IMR-90 (cell line): ENCODE measurements at places on chromosomes 5 and 9. TPM values are rescaled to one million over a fixed set of nuclear protein-coding genes. Genes with fewer than 3 reads are reported as not detected.

- DNase-seq, result peak; percentile 37
These were observed 1.3 kb downstream of the NIPBL start for GRCh38 chr5:36877667-36878391.

- no peak for DNase-seq
These were observed 59.2 kb upstream of the NR4A3 start for GRCh38 chr9:99762470-99762869.

FREM1 gene
- under 0.01 TPM in 1 of 2 replicates, not detected in the other for total RNA-seq

- DNase-seq, result peak; percentile 94
These were observed 335.8 kb upstream of the DAB2 start for GRCh38 chr5:39760385-39761198.

GRCh38 chr5:96331681-96332361 lies 101.2 kb downstream of the PCSK1 start:
- no peak for DNase-seq

GRCh38 chr9:110744715-110745384 lies 76.3 kb downstream of the MUSK start:
- peak; percentile 98 for DNase-seq

MYOT gene
- total RNA-seq, result not detected in 2 replicates

NKD2 gene
- not detected in 2 replicates for total RNA-seq

DNA sequence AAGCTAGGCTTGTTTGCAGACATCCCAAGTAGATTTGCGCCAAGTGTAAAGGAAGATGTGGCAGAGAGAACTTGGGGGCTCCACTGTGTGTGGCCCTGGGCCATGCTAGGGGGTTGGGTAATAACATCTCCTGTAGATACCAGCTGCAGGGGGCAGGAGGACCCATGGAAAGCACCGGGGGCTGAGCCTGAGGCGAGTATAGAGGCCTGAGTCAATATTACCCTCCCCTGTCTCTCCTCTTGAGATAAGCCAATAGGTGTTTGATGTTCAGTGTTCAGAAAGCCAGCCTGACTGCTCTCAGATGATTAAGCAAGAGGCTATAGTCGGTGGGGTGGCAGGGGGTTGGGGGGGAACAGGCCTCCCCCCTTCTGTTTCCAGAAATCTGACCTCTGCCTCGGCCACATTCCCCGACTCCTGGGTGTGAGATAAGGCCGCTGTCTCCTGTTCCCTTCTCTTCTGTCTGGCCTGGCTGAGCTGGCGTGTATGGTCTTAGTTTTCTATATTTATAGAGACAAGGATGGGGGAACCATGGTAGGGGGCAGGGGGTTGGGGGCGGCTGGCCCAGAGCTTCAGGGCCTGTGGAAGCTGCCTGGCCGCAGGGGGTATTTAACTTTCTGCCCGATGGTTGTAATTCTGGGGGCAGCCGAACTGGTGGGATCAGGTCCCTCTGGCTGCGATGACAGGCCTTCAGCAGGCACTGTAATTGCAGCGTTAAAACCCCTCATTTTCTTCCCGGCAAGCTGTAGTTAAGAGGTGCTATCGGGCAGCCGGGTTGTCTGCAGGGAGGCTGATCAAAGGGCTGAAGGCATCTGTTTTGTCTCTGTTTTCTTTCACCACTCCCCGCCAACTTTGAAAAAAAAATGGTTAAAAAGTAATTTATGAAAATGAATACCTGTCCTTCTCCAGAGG lies 292.0 kb downstream of the NSG2 start:
- DNase-seq, result no peak

IL5 gene
- total RNA-seq, result not detected in 2 replicates

GRCh38 chr5:132497488-132497997 lies 7.0 kb upstream of the IRF1 start:
- peak; percentile 95 for DNase-seq

GRCh38 chr9:125586172-125586511 lies 120.9 kb downstream of the MAPKAP1 start:
- no peak for DNase-seq

- peak; percentile 41 for DNase-seq
These were observed 14.4 kb upstream of the TMOD1 start for GRCh38 chr9:97487107-97487506.

DNA sequence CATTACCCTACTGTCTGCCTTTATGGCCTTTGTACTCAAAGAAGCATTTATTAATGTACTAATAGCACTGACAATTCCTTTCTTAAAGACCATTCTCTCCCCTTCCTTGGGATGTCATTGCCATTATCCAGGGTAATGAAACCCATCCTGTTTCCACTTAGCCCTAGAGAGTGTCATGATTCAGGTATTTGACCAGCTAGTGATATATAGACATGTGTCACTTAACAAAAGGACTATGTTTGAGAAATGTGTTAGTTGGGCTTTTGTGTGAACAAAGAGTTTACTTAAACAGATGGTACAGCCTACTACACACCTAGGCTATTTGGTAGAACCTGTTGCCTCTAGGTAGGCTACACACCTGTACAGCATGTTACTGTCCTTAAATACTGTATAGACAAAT lies 2.0 kb downstream of the ATP6V0E1 start:
- DNase-seq, result no peak

GRCh38 chr5:168315416-168316138 lies 24.1 kb downstream of the WWC1 start:
- DNase-seq, result no peak

SHB gene
- 6.1 and 7.8 TPM in 2 replicates for total RNA-seq

DNA sequence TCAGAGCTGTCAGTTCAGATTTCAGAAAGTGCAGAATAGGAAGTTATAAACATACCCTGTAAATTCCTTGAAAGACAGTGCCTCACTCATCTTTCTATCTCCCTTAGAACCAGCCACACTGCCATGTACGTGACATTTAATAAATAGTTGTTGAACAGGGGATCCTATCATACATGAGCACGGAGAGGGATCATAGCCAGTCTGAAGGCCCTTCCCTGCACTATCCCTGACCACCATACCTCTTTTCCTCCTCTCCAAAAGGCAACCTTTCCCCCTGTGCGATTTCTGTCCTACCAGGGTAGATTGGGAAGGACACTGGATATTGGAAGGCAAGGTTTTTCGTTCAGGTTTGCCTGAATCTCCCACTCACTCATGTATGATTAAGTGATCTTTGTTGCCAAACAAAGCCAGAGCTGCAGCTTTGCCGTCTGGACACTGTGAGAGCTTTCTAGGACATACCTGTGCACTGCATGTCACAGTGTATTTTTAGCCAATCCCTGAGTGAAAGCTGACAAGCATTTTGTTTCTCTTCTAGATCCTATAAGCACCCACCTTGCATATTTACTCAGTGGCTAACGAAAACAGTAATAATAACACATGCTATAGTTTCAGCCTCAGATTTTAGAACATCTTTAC lies 986.5 kb upstream of the WWC1 start:
- DNase-seq, result no peak

- DNase-seq, result peak; percentile 17
These were observed 346.7 kb downstream of the EFNA5 start for GRCh38 chr5:107324071-107324470.

CDKN2A gene
- total RNA-seq, result 11.3 and 17.5 TPM in 2 replicates

- DNase-seq, result no peak
These were observed 14.8 kb upstream of the PHYHD1 start for GRCh38 chr9:128905964-128906363.

- peak; percentile 24 for DNase-seq
These were observed 181.1 kb downstream of the KDM4C start for GRCh38 chr9:6938873-6939272.

DNA sequence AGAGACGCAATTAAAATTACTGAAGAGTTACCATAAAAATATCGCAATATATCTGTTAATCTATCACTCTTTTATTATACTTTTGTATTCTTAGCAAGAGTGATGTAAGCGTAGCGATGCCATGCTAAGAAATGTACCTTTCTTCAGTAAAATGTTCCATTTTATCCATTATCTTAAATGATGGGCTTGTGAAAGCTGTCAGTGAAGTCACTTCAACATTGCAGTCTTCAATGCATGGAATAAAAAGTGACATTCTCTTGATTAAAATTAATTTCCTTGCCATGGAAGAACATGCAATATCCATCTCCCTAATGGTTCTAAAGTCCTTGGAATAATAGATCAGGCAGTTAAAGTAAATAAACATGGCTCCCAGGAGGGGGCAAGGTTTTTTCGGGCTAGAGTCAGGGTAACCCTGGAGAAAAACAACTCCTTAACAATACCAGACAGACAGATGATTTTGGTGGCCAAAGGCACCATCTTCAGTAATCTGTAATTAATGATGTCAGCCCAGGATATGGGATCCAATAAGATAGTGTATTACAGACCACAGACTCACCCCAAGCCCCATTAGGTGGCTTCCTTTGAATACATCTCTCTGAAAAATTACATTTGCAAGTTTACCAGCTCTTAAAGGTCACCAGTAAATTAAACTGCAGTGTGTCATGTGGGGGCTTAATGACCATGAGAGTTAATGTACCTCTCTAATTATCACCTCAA lies 677.1 kb downstream of the DTWD2 start:
- no peak for DNase-seq

FRMPD1 gene
- total RNA-seq, result not detected in 2 replicates

- peak; percentile 77 for DNase-seq
These were observed 87.3 kb upstream of the SLC44A1 start for GRCh38 chr9:105157171-105157583.

MCTP1 gene
- 0.56 TPM in 1 of 2 replicates, not detected in the other for total RNA-seq

DNA sequence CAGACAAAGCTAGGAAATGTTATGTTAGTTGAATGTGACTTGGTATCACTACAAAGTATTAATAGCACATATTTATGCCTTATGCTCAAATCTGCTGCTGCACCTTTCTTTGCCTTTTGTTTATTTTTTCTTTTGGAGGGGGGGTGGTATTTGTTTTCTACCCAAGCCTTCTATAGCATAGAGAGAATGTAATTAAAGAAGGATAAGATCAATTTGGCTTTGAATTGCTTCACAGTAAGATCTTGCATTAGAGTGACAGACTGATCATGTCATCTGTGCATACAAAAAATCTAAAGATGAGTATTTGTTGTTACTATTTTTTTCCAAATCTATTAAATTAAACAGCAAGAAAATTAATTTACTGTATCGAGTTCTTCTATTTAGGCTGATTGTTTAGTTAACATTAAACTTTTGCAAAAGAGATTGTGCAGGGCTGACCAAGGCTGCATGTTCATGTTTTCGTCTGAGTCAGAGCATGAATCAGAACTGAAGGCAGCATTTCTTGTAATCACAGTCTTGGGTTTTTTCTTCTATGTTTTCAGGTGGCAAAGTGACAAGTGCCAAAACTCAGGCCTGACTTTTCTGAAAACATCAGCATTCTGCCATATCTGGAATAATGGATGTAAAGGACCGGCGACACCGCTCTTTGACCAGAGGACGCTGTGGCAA lies 1007.1 kb upstream of the WWC1 start:
- peak; percentile 70 for DNase-seq

- DNase-seq, result no peak
These were observed 64.8 kb upstream of the SLC1A1 start for GRCh38 chr9:4425319-4426045.

- no peak for DNase-seq
These were observed 113.8 kb downstream of the PLK2 start for GRCh38 chr5:58346041-58346440.

LHX6 gene
- under 0.01 TPM in 2 replicates for total RNA-seq

DNA sequence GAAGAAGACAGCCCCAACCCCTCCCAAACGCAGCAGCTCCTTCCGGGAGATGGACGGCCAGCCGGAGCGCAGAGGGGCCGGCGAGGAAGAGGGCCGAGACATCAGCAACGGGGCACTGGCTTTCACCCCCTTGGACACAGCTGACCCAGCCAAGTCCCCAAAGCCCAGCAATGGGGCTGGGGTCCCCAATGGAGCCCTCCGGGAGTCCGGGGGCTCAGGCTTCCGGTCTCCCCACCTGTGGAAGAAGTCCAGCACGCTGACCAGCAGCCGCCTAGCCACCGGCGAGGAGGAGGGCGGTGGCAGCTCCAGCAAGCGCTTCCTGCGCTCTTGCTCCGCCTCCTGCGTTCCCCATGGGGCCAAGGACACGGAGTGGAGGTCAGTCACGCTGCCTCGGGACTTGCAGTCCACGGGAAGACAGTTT lies 12.5 kb downstream of the QRFP start:
- no peak for DNase-seq

DNA sequence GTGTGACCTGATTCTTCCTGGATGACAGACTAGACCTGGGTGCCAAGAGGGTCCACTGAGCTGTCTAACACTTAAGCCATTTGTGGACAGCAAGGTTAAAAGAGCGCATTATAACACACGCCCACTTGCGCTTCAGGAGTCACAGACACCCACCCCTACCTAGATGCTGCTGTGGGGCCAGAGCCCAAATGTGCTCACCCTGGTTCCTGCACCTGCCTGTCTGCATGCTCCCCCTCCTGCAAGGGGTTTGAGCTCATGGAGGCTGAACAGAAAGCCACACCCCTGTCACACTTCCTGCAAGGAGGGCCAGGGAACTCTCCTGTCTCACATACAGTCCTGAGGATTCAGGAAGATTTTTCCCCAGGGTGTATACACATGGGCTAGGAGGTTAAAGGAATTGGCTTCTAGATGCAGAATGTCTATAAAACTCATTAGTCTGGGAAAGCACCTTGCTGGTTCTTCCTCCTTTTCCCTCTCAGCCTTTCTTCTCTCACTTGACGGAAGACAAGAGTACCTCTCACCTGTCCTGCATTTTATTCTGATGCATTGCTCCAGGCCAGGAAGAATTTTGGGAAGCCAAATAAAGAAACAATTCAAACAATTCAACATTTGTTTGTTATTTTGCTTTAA lies 87.4 kb upstream of the LHFPL2 start:
- no peak for DNase-seq

DNA sequence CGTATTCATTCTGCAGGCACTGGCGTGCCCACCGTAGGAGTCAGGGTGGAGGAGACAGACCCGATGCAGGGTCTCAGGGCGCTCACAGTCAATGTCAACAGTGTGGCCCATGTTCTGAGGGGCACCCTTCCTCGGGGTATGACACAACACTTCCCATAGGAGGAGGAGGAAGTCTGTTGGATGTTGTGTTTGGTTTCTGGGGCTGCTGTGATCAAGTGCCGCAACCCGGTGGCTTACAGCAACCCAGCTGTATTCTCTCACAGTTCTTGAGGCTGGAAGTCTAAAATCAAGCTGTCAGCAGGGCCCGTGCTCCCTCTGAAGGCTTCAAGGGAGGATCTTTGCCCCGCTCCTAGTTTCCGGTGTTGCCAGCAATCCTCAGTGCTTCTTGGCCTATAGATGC lies 5.6 kb upstream of the HNRNPAB start:
- no peak for DNase-seq

TEK gene
- 10.8 and 11.7 TPM in 2 replicates for total RNA-seq

- no peak for DNase-seq
These were observed 68.1 kb downstream of the ACTL7B start for GRCh38 chr9:108787690-108788048.

DNA sequence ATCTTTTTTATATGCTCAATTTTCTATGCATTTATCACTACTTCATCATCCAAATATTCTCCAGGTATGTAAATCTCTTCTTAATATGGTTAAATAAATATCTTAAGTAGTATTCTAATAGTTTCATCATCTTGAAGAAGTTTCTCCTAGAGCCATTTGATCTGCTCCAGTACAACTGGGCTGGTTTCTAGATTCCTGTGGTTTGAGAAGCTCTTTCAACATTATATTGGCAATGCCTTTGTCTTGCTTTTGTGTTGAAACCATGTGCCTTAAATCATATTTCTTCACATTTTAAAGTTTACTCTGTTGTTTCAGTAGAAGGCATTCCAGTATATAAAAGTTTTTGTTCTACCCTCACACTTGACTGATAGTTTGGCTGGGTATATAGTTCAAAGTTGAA lies 27.6 kb downstream of the MBLAC2 start:
- DNase-seq, result peak; percentile 33

GRCh38 chr5:123007182-123007581 lies 29.3 kb downstream of the PPIC start:
- no peak for DNase-seq
